HCT116 (cell line): ENCODE measurements at places on chromosomes 2 and 18.

DNA sequence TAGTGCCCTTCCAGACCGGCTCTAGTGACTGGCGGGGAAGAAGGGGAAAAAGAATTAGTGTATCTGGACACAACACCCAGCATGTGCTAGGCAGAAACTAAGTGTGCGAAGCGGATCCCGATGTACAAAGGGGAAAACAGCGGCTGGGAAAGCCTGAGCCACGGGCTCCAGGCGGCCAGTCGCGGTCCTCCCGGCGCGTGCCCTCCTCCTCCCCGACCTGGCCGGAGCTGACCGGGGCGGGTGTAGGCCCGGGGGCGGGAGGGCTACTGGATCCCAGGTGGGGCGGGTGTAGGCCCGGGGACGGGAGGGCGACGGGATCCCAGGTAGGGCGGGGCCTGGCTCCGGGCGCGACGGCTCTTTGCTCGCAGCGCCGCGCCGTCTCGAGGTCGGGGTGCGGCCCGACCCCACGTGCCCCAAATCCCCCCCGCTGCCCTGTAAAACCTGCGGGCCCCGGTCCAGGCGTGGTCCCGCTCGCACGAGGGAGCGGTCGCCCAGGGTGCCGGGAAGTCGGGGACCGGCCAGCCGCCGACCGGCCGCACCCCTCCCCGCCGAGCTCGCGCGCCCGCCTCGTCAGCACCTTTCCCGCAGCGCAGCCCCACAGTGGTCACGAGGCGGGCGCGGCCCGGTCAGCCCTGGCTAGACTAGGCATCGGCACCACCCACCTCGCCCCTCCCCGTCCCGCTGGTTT, 48.8 kb downstream of the C2orf42 start:
- DNase-seq, result peak; percentile 32

DNA sequence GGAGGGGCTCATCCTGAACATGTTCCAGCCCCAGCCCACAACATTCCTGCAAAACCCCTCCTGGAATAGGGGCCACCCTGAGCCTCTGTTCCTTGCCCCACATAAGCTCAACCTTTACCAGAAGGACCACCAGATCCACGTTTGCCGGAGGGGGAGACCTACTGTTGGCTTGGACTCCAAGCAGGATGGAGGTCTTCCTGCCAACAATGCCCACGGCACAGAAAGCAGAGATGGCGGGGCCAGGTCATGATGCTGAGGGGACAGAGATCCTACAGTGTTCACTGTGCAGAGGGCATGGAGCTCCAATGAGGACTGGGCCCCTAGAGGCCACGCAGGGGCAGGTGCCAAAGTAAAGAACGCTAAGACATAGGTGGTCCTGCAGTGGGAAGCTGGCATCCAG, 98.5 kb upstream of the RAB6C start:
- no peak for DNase-seq

GRCh38 chr18:42137693-42138375, 182.8 kb downstream of the PIK3C3 start:
- no peak for DNase-seq

DNA sequence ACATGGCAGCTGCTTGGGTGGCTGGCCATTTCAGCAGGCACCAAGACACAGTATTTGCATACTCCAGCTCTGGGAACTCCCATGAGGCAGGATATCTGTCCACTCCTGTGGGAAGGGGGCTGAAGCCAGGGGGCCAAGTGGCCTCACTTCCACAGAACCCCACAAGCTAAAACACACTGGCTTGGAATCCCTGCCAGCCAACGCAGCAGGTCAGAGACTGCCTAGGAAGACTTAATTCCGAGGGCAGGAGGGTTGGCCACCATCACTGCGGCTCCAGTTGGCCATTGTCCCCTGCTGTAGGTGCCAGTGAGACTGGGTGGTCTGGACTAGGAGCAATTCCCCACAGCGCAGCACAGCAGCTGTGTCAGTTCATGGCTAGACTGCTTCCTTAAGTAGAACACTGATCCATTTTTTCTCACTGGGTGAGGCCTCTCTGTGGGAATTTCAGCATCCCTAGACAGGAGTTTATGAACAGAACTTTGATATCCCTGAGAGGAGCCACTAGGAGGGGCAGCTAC, 52.0 kb downstream of the SPAG16 start:
- no peak for DNase-seq

- DNase-seq, result no peak
Observed at GRCh38 chr2:154307007-154307406, 391.5 kb upstream of the KCNJ3 start.

- DNase-seq, result no peak
Observed at GRCh38 chr18:68865021-68865420, 67.1 kb downstream of the CCDC102B start.

DNA sequence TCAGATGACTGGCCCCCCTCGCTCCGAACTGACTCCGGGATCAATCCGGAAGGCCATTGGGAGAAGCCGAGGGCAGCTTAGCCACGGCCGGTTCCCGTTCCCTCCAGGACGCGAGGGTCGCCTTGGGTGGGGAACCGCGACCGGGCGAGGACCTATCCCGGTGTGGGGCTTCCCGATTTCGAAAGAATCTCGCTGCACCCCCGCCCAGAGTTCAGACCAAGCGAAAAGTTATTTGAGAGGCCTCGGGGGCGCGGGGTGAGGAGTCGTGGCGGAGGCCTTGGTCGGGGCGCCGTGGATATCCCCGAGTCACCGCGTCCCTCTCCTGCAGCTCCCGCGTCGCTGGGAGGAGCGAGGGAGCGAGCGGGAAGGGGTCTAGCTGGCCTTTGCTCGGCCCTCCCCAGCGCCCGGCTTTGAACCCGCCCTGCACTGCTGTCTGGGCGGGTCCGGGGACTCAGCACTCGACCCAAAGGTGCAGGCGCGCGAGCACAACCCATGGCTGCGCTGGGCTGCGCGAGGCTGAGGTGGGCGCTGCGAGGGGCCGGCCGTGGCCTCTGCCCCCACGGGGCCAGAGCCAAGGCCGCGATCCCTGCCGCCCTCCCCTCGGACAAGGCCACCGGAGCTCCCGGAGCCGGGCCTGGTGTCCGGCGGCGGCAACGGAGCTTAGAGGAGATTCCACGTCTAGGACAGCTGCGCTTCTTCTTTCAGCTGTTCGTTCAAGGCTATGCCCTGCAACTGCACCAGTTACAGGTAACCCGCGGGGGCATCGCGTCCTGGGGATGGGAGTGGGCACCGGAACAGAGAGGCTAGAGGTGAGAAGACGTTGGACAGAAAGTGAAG, at the start of gene CYP27A1:
Gene CYP27A1, plus strand, starts transcription at position 457 of the 837 bp plus-strand sequence. Its CDS starts 36 bp downstream, at position 493.
- no peak for DNase-seq

DNA sequence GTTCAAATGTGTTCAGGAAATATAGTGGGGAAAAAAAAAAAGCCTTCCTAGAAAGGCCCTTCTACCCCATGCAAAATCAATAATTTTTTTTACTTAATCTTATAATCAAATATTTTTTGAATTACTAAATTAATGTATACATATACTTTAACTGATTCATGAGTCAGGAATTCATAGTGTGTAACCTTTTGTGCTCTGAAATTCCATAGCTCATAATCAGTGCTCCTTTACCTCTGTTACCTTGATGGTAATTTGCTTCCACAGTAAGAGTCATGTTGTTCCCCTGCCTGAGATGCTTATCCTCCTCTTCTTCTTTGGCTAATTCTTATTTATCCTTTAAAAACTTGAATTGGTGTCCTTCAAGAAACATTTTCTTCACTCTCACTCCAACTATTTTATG, 414.2 kb downstream of the THSD7B start:
- DNase-seq, result no peak

DNA sequence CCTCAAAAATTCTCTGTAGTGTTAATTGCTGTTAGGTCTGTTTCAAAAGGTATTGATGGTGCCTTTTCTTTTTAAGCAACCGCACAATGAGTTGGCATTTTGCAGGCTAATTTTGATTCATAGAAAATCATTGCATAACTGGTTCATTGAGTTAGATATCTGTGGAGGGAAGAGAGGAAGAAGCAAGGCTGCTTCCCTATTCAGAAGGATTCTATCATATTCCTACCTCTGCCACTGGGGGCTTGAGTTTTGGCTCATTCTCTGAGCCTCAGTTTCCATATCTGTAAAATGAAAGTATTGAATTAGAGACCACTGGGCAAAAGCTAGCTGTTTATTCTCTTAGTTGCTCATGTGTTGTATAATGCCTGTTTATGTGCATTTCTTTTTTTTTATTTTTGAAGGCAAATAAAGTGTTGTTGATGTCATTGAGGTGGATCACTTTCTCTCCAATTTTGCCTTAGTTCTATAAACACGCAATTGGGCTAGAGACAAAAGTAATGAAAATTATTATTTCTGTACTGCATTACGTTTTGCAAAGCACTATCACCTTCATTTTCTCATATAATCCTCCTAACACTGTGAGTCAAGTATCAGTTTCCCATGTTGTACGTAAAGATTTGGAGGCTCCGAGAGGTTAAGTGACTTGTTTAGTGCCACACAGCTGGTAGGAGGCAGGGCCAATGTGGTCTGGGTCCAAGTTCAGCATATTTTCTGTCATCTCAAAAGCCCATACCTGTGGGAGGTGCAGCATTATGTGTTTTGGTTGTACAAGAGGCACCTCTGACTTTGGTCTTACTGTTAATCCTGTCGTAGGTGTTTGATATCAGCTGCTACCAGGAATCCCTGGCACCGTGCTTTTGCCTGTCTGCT, 5.9 kb downstream of the TRIB2 start:
- no peak for DNase-seq

- no peak for DNase-seq
Observed at GRCh38 chr2:67717692-67718091, 320.6 kb downstream of the ETAA1 start.

DNA sequence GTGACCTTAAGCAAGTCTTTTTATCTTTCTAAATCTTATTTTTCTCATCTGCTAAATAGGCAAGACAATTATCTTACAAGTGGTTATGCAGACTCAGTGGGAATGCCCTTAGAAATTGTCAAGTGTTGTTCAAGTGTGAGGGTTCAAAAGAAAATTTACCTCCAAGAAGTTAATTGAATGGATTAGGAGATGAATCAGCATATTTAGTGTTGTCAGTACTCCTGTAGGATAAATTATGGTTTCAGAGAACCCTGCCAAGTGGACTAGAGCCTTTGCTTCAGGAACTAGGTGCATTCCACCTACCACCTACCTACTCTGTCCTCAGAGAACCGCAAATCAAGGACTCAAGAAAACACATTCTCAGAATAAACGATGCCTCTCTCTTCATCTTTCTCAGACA, 69.8 kb upstream of the KCTD1 start:
- no peak for DNase-seq

- no peak for DNase-seq
Observed at GRCh38 chr2:127439343-127439742, 21.1 kb downstream of the PROC start.

DNA sequence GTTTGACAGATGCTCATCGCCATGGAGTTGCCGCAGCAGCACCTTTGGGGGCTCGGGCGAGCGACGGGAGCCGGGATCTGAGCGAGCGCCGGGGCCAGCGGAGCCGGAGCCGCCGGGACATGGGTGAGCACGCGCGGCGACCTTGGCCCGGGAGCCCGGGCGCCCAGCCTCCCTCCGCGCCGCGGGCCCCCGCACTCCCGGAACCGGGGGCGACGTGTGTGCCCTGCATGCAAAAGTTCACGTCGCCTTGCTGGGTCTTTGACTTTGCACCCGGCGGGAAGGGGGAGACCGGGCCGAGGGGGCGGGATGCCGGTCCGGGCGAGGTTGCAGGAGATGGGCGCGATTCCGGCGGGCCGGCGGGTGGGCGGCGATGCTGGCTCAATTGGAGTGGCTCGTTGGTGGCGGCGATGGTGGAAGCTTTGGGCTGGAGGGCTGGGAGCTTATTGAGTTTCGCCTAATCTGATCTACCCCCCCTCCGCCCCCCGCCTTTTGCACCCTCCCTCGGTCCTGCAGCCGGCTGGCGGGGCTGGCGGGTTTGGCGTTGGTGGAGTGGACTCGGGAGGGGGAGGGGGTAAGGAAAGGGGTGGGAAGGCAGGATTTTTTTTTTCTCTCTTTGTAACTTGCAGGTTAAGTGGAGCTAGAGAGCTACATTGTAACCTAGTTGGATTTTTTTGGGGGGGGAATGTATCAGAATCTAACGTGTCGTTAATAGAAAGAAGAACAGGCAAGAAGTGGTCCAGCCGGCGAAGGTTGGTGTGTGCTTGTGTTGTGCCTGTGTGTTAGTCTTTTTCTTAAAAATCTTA, at the start of gene SETBP1:
Gene SETBP1, plus strand, starts transcription at position 616 of the 803 bp plus-strand sequence. CDS start 20,459 bp downstream, outside the sequence.
- DNase-seq, result no peak

GRCh38 chr2:120237491-120237902, 14.3 kb upstream of the TMEM185B start:
- DNase-seq, result peak; percentile 63

GRCh38 chr2:233165895-233166661, 85.4 kb upstream of the ATG16L1 start:
- no peak for DNase-seq

GRCh38 chr2:165790466-165790865, 3.6 kb downstream of the GALNT3 start:
- no peak for DNase-seq

DNA sequence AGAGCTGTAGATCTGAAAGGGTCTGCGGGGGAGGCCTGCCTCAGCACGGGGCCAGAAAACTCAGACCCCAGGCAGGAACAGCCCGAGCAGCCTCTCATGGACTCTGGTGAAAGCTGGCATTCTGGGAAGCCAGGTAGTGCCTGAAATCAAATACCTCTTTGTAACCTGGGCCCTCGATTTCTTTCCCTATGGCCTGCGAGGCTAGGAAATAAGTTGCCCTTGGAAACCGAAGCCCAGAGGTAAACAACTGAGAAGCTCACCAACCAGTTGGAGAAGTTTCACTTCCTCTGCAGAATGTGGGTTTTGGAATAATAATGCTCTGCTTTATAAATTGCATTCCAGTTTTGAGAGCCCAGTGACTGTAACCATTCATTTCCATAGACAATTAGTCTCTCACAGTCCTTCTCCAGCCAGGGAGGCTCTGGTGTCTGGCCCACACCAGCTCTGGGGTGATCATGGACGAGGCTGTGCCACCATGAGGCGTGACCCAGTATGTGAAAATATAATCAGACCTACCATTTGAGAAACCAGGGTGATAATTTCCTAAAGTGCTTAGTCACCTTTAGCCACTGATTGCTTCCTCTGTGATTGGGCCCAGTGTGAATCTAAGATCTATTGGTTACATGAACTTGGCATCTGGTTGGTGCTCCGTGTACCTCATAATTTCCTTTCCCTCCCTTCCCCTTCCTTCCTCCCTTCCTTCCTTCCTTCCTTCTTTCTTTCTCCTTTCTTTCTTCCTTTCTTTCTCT, 133.1 kb upstream of the PELI1 start:
- no peak for DNase-seq

DNA sequence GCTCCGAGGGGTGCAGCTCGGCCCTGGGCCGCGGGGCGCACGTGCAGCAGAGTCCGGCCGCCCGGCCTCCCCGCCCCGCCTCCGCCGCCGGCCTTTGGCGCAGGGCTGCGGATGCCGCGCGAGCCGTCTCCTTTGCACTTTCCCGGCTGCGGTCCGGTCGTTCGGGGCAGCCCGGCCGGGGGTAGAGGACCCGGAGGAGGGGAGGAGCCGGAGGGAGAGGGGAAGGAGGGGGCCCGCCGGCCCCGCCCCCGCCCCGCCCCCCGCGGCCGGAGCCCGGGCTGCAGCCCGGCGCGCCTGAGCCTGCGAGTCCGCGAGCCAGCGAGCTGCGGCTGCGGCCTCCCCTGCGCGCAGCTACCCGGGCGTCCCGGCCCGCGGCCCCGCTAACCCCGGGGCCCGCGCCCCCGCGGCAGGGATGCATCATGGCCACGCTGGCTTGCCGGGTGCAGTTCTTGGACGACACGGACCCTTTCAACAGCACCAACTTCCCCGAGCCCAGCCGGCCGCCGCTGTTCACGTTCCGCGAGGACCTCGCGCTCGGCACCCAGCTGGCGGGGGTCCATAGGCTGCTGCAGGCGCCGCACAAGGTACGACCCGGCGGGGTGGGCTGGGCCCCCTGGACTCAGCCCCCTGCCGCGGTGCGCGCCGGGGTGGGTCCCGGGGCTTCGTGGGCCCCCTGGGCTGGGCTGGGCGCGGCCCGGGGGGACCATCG, at the start of gene FHOD3:
Gene FHOD3, plus strand, starts transcription at position 297 of the 709 bp plus-strand sequence. Its CDS starts 123 bp downstream, at position 420.
- DNase-seq, result no peak

GRCh38 chr2:232292395-232293154, 86.0 kb upstream of the ALPP start:
- peak; percentile 54 for DNase-seq
